CD4-positive, alpha-beta T cell treated with Interleukin-10 for 1 hour (primary cell): ENCODE measurements at places on chromosomes 5 and 9.

DNA sequence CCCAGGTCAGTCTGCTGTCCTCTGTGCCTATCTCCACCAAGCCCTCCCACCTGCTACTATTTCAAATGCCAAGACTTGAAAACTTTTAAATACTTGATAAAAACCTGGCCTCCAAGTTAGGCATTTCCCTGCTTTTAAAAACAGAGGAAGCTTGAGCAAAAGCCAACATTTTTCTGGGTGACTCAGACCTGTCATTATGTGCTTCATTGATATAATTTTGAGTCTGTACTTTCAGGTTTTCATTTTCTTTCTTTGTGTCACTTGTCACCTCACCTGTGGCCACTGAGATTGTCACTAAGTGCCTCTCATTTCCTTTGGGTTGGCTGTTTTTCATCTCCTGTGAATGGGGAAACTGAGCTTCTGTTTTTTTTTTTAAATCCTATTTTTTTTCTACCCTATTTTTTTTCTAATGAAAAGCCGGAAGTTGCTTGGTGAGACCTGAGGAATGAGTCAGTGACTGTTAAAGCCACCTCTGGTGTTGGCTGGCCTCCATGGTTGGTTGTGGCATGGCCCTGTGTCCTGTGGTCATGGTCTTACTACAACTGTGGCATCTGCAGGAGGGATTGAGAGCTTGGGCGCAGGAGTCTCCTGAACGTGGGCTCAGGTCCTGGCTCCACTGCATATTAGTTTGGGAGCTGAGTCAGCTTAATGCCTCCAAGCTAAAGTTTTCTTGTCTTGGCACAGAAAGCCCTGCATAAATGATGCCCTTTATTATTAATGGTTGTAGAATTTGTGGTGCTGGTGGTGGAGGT, 56.7 kb downstream of the ARHGAP26 start:
- DNase-seq: peak; percentile 25

- no peak for DNase-seq
Observed at GRCh38 chr5:59615272-59615671, 278.3 kb downstream of the PDE4D start.

DNA sequence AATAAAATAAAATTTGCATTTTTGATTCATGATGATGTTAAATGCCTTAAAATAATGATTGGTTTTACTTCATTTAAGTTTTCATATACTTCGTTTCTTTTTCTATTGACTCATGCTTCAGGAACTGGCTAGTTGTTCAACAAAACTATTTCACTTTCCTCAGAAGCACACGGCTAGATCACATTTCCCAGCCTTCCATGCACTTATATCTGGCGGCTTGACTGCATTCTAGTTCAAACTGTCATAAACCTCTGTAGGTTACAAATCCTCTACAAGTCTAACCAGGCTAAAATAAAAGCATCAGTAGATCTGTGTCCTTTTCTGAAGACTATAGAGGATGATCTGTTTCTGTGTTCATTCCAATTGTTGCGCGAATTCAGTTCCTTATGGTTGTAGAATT, 46.3 kb upstream of the CNTLN start:
- DNase-seq: no peak

DNA sequence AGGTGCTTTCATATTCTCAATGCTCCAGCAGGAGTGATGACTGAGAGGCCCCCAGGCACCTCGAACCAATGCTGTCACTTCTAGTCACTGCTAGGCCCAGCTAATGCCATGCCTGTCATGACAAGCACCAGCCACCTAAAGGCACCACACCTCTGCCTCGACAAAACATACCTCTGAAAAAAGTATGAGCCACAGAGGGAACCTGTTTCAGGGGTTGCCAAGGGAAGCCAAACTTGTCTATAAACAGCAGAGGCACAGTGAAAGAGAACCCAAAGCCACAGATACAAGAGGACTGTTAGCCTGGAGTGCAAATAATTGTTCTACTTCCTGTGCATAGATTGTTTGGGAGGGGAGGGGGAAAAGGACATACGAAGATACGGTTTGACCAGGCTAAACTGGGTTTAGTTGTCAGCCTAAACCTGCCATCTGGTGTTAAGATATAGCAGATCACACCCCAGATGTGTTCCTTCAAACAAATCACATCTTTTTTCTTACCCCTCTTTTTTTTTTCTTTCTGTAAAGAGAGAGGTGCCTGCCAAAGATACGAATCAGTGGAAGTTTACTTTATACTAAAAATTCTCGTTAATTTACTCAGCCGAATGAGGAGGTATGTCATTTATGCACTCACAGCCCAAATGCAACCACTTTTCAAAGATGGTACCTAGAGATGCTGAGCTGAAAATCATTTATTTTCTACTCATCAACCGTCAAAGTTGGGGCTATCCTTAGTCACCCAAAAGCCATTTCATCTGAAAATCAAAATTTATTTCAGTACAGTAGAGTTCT, 45.7 kb downstream of the BNC2 start:
- no peak for DNase-seq

- DNase-seq: no peak
Observed at GRCh38 chr9:11233696-11234095, 620.9 kb upstream of the PTPRD start.

GRCh38 chr9:123548741-123549545, 192.9 kb downstream of the CRB2 start:
- no peak for DNase-seq

DNA sequence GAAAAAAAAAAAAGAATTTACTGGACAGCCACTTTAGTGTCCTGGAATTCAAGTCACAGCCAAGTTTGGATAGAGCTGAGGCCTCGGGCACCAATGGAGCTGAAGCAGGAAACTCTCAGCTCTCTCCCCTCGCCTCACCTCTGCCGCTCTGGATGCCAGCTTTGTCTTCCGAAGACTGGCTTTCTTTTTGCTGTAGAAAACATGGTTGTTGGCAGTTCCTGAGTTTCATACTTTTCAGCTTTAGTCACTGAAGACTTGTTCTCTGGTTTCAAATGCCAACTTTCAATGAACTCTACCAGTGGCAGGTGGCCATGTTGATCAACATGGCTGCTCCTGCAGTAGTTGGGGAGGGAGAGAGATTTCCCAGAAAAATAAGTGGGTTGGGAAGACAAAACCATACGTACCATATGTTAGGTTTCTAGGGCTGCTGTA, 142.2 kb downstream of the SNX18 start:
- no peak for DNase-seq

DNA sequence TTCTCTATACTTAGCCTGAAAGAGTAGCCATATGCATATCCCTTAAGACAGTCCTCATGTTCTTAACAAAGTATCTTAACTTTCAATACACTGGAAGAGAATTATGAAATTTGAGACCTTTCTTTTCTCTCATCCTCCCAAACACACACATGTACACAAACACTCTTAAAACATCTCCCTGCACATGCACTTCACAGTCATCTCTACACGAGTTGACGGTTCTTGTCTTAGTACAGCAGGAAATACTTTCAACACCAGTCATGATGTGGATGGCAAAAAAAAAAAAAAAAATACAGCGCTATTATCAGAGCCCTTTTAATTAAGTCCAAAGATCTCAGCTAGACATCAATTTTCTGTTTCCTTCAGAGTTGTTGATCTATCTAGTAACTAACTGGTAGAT, 43.6 kb upstream of the PCSK1 start:
- no peak for DNase-seq

GRCh38 chr5:89901983-89902382, 507.6 kb downstream of the CETN3 start:
- no peak for DNase-seq

GRCh38 chr9:99544526-99544925, 277.2 kb upstream of the NR4A3 start:
- DNase-seq: no peak

GRCh38 chr5:15525703-15526275, 25.8 kb downstream of the FBXL7 start:
- DNase-seq: no peak

DNA sequence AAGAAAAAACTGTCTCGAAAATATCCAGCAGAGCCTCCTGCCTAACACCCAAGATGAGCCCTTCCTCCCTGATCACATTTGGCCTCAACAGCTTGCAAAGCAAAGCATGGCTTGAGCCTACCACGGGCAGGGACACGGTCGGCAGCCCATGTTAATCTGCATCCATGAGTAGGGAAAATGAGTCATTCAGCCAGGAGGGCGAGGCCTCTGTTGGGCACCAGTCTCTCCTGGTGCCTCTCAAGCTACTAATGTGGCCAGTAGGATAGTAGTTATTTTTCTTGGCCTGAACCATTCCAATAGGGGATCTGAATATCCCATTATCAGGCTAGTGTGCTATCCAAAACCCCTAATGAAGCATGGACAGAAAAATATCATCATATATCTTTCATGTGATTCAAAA, 43.0 kb upstream of the SHB start:
- DNase-seq: no peak

GRCh38 chr9:116087751-116088194, 65.8 kb upstream of the PAPPA start:
- no peak for DNase-seq

GRCh38 chr5:163379298-163380155, 57.9 kb upstream of the CCNG1 start:
- no peak for DNase-seq

DNA sequence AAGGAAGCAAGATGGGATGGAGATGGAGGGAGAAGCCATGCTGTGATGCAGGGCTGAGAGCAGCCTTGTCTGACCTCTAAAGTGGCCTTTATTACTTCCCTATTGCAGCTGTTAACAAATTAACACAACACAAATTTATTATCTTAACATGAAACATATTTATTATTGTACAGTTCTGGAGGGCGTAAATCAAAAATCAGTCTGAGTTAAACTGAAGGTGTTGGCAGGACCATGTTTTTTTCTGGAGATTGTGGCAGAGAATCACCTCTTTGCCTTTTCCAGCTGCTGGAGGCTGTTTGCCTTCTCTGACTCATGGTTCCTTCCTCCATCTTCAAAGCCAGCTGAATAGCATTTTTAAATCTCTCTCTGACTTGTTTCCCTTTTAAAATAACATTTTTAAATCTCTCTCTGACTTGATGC, 7.2 kb upstream of the MCC start:
- DNase-seq: no peak

GRCh38 chr5:32319392-32319791, 6.7 kb upstream of the MTMR12 start:
- DNase-seq: no peak

DNA sequence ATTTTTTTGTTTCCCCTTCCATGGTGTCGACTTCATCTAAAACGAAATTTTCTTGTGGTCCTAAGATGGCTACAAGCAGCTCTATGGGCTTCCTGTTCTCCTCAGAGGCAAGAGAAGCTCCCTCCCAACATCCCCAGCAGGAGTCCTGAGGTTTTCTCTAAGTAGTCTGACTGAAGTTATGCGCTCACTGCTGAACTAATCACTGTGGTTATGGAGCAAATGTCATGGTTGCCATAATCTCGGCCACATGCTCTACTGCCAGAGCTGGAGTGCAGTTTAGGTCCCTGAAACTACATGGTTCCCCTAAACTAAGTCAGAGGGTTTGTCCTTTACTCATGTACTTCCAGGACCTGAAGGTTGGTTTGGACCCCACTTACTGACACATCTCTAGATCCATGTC, 68.0 kb upstream of the MAMDC2 start:
- no peak for DNase-seq

DNA sequence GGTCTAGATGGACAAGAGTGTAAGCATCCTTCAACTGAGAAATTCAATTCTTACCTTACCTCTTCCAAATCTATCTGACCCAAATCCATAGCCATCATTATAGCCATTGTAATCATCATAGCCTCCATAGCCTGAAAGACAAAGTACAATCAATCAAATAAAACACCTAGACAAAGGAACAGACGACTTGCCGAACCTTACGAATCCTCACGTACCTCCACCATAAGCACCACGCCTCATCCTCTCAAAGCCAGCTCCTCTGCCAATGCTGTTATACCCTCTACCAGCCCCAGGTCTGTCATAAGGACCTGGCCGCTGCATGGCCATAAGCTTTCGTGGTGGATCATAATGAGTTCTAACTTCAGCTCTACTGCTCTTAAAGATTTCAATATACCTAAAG, 5.5 kb downstream of the HNRNPH1 start:
- no peak for DNase-seq

DNA sequence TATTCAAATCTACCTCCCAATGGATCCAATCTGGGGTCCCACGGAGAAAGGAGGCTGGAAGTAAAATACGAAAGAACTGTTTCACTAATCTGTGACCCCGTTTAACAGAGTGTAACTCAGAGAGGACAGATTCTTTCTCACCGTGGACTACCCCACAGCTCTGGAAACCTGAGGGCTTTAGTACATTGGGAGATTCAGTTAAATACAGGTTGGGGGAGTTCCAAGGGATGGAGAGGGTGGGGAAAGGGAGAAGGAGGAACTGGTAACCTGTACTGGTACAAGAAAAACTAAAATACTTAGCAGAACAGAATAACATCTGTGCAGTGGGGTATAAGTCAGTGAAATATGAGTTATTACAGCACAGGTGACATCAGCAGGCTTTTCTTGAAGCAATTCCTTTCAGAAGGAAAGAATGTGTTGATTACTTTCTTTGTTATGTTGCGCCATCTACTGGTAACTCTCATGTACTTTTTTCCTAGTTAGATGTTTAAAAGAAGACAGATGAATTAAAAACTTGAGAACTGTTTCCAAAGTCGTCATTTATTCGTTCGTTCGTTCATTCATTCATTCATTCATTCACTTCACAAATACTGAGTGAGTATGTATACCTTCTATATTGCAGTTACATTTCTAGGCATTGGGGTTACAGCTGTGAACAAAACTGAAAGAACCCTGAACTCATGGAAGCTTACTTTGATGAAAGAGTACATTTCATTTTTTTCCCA, 30.0 kb upstream of the STOM start:
- peak; percentile 74 for DNase-seq

- no peak for DNase-seq
Observed at GRCh38 chr5:87136096-87136495, 131.6 kb upstream of the RASA1 start.

- DNase-seq: no peak
Observed at GRCh38 chr5:168047043-168047668, 244.3 kb upstream of the WWC1 start.

GRCh38 chr5:51383131-51384121, at the start of gene ISL1:
Gene ISL1 (plus strand): TSS chr5:51383448. CDS start chr5:51383672, 224 bp downstream.
- DNase-seq: no peak

- no peak for DNase-seq
Observed at GRCh38 chr9:132609829-132610228, 27.4 kb downstream of the BARHL1 start.
